Amniotic stem cell (primary cell): ENCODE measurements at places on chromosomes 11 and 22.

GRCh38 chr11:18203723-18204122 is 31.1 kb downstream of the MRGPRX4 start:
- DNase-seq, result no peak

GRCh38 chr22:32352681-32353080 is 5.0 kb upstream of the RFPL3 start:
- no peak for DNase-seq

DNA sequence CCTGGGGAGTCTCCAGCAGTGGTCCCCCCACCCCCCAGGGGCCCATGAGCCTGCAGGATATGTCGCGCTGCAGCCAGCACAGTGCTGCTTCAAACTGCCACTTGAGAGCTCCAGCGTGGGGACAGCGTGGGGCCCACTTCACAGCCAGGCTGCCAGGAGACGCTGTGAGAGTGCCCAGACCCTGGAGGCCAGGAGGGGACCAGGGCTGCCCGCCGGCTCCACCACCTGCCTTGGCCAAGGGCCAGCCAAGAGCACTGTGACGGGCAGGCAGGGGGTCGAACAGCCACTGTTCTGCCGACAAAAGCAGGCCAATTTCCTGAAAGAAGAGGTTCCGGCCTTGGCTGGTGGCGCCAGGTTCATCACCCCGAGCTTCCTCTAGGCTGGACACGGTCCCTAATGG is 60.2 kb downstream of the FLRT1 start:
- no peak for DNase-seq

- no peak for DNase-seq
These were observed 94.6 kb downstream of the C11orf58 start for GRCh38 chr11:16833026-16833425.

DNA sequence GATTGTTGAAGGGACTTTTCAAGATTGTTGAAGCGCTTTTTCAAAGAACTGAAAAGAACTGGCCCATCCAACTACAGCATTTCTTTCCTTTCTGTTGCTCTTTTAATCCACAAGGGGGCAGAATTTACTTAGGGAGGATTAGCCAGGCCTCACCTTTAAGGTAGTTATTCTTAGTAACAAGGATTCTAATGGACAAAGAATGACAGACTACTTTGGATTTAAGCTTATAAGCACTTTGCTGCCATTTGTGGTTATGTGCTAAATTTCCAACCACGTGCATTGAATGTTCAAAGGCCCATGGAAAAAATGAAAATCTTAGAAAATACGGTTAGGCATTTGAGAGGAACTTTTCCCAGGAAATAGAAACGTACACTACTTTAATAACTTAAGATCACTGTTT is 49.5 kb upstream of the HSPA8 start:
- DNase-seq, result no peak

DNA sequence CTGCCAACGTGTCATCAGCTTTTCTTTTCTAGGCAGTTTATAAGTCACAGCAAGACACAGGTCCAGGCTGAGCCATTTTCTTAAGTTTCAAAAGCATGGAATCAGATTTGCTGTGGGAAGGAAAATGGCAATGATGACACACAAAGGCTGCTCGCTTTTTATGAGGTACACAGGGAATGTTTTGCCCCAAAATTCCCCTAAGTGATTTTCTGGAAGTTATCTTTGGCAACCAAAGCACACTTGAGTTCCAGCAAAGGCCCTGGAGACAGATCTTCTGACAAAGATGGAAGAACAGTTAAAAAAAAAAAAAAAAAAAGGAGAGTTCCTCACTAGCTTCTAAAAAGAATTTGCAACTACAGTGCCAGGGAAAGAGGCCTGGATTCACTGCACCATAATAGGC is 260.8 kb downstream of the LARGE1 start:
- no peak for DNase-seq

- no peak for DNase-seq
These were observed 38.3 kb downstream of the USP35 start for GRCh38 chr11:78226684-78227680.

- no peak for DNase-seq
These were observed 12.7 kb downstream of the BTG4 start for GRCh38 chr11:111499483-111499882.

DNA sequence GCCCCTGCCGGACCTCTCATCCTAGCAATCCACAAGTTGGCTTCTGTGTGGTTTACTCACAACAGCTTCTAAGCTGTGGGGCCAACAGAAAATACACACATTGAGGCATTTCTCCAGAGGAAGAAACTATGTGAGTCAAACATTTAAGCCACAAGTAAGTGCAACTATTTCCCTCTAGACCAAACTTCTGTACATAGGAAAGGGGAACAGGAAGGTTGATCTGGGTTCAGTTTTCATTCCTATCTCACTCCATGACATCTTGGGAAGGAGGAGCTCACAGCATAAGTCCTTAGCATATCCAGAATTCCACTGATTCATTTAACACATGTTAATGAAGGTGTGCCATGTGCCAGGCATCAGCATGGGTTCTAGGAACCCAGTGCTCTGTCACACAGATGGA is 72.8 kb upstream of the PICALM start:
- no peak for DNase-seq

DNA sequence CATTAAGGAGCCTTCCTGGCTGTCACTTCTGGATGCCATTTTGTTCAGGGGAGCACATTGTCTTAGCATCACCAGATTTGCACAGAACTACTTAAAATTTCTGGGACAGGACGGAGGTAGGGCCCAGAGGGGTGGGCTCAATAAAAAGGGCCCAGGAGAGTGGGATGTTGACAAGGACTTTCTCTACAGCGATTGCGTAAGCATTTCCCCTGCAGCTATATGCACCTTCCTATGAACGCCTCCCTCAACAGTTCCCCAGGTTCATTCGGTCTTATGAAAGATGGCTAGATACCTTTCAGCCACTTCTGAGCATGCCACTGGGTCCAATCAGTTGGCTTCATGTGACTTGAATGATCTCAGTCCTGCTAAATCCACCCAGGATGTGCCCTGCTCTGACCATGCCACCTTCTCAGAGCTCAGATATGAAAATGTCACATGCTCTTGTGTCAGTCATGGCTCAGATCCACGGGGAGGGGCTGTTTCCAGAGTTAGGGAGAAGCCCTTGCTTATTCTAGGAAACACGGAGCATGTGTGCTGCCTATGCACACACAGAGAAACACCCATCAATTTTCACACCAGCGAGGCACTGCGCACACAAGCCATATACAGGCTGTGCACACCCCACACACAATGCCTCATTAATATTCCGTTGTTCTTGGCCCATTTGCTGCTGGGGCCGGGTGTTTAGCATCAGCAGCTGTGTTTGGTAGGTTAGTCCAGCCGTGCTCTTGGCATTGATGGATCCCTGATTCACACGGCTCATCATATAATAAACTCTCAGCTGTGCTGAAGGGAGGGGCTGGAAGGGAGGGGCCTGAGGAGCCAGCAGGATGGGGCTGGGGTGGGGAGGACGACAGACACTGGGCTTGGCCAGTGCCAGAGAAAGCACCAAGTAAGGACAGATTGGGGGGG is 52.5 kb upstream of the NNMT start:
- no peak for DNase-seq

DNA sequence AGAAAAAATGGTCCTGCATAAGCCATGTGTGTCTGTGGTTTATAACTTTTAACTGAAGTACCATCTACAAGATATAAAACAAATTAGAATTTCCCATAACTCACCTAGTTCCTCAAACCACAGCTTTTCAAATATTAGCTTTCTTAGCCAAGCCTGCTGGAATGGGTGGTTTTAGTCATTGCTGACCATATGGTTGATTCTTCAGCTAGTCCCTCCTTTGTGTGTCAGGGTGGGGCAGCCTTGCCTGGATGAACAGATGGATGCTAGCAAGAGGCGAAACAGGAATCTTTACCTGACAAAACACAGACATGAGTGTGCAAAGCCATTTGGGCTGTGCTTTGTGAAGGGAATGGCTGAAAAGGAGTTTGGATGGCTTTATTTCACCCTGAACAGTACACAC is 6.9 kb upstream of the B3GNT6 start:
- no peak for DNase-seq

DNA sequence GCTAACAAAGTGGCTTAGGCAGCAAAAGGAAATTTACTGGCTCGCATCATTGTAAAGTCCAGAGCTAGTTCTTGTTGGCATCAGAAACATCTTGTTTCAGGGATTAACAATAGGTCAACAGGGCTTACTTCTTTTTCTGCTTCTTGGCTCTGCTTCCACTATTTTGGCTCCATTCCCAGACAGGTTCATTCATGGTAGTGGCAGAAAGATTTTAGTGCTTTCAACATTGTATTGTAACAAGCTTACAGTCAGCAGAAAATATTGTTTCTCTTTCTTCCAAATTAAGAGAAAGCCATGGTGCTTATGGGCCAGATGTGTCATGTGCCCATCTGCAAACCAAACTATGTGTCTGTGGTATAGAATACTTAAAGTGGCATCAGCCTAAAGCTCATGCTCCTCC is 315.6 kb downstream of the RAB38 start:
- DNase-seq, result no peak

GRCh38 chr22:43592476-43592875 is 180.7 kb downstream of the MPPED1 start:
- DNase-seq, result no peak

DNA sequence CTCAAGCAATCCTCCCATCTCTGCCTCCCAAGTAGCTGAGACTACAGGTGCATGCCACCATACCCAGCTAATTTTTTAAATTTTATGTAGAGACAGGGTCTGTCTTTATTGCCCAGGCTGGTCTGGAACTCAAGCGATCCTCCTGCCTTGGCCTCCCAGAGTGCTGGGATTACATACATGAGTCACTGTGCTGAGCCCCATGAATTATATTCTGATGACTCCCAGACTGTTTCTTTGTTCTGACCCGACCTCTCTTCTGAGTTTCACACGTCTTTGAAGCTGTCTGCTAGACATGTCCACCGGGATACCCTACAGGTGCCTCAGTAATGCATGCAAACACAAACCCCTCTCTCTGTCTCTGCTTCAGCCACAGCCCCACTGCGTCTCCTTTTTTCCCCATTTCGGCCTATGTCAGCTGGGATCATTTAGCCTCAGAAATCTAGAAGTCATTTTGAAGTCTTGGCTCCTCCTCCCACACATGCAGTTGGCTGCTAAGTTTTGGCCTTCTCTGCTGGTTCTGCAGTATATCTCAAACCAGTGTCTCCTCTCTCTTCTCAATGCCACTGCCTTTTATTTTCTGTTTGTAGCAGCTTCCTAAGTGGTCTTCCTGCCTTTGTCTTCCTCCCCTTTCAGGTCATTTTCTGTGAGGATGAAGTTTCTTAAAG is 4.8 kb downstream of the VPS26B start:
- DNase-seq, result no peak

DNA sequence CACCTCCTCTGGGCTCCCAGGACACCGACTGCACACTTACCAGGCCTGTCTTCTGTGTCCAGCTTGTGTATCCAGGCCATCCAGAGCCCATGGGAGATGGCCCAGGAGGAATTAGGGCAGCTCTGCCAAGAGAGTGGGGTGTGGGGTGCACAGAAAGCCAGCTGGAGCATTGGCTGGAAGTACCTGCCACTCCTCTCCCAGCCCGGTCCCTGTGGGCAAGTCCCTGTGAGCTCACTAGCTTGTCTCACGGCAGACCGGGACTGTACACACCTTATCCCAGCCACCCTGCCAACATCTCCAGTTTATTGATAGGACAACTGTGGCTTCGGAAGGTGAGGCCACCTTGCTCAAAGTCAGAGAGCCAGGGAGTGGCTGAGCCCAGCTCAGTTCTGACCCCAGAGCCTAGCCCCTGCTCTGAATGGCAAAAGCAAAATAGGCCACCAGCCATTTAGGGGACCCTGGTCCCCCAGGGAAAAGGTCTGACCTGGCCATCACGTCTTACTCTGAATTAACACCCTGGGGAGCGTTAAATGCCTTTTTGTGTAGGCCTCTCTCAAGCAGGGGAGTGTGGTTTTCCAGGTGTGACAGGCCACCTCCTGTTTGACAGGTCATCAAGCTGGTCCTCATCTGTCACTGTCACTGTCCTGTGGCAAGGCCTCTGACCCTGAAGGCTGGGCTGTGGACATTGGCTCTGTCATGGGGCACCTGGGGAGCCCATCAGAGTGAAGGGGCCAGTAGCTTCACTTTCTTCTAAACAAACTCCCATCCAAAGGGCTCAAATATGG is 15.1 kb downstream of the UQCR10 start:
- no peak for DNase-seq

GRCh38 chr11:31761636-31762035 is 49.5 kb downstream of the PAX6 start:
- DNase-seq, result no peak

DNA sequence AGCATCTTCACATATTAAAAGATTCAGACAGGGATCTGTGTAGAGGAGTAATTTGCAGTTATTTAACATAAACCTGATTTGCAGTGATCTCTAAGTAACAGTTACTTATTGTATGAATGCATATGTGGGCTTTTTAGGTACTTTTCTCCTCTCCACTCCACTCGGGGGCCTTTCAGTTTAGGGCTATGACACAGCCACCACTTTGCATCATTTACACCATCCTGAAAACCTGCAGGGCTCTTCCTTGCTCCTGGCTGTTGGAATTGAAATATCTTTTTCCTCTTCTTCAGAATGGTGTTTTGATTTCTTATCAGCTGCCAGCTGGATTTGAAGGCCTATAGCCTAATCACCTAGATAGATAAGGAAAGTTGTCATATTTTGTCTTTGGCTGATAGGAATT is 580.8 kb downstream of the NELL1 start:
- DNase-seq, result no peak

DNA sequence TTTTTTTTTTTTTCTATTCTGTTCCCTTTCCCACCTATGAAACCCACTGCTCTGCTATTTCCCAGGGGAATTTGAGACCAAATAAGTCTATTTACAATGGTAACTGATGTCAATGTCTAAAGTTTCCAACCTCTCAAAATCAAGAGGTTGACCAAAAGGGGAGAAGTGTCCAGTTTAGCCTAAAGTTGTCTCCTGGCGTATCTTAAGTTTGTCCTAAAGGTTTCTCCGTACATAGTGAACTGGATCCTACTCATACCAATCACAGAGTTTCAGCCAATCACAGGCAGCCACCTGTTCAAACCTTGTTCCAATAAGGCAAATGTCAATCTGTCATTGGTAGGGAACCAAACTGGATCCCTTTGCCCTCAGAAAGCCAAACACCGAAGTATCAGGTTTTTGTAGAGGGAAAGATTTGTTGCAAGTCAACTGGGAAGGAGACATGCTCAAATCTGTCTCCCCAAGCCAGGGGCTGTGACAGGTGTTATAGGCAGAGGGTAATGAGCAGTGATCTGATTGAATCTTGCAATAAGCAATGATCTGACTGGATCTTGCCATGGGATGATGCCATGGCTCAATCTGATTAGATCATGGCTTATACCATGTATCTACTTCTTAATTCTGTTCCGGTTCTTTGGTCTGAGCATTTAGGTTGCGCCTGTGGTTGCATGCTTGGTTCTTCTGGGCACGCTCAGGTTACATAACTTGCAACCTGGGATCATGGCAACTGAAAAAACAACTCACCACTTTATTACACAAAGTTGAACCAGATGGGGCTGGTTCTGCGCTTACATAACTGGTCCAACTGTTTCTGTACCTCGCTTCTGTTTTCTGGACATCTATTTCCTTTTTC is 1.1 kb upstream of the VPS37C start:
- DNase-seq, result no peak

- DNase-seq, result no peak
These were observed 8.7 kb downstream of the PRR5 start for GRCh38 chr22:44710474-44711240.
